WTC11 (cell line): ENCODE measurements at places on chromosomes 6 and 20.

DNA sequence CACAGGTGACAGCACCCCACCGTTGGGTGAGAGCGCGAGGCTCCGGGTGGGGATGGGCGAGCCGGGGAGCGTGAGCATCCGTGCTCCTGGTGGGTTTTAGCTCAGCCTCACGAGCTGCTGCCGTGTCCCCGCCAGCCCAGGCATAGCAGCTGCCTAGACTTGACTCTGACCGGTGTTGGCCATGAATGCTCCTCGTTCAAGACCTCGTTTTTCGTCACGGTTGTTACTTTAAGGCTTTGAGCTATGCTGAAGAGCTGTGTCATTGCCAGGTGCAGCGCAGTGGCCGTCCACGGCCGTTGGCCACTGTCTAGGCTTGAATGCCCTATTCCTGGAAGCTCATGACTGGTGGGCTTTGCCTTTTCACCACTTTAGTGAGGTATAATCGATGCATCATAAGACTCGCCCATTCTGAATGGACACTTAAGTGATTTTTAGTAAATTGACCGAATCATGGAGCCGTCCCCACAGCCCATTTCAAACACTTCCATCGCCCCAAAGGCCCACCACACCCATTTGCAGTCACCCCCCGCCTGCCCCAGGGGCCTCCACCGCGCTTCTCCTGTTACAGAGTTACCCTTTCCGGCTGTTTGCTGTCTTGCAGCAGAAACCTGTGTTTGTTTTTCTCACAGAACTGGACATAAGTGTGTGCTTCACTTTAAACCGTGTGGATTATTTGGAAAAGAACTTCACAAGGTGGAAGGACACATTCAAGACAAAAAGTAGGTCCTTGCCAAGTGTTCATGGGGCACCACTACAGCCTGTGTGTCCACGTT lies 21.4 kb upstream of the ADRM1 start:
- DNase-seq, result no peak

GRCh38 chr6:134519465-134519864 lies 201.6 kb upstream of the SGK1 start:
- DNase-seq, result no peak

GRCh38 chr6:5030596-5031136 lies 26.8 kb upstream of the RPP40 start:
- DNase-seq, result peak; percentile 93

DNA sequence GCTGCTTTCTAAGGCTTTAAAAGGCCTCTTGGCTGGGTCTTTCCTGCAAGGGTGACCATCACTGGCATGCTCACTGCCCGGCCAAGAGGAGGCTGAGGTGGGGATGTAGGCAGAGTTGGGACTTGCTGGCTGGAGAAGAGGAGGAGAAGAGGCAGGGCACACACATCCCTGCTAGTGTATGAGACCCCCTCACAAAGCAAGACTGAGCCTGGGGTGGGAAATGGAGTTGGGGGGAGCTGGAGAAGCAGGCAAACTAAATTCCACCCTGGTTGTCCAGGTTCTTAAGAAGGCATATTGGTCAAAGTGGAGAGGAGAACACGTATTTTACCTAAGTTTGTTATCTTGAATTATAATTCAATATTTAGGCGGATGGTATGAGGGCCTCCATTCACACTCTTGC lies 1.7 kb upstream of the KIZ start:
- no peak for DNase-seq

DNA sequence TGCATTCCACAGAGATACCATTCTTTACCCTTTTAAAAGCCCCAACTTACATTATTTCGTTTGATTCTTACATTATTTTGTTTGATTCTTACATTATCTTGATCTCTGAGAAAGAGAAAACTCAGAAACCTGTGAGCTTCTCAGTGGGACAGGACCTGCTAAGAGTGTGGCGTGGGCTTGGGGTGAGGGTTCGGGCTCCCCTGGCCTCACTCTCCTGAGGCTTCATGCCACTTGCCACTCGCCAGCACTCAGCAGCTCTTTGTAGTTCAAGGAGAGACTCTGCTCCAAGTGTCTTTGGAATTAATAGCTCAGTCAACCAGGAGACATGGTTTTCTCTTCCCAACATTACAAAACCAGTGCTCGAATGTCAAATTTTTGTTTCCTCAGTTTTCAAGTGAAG lies 132.4 kb upstream of the RGS17 start:
- no peak for DNase-seq

GRCh38 chr20:23655491-23656211 lies 17.9 kb upstream of the CST3 start:
- no peak for DNase-seq

DNA sequence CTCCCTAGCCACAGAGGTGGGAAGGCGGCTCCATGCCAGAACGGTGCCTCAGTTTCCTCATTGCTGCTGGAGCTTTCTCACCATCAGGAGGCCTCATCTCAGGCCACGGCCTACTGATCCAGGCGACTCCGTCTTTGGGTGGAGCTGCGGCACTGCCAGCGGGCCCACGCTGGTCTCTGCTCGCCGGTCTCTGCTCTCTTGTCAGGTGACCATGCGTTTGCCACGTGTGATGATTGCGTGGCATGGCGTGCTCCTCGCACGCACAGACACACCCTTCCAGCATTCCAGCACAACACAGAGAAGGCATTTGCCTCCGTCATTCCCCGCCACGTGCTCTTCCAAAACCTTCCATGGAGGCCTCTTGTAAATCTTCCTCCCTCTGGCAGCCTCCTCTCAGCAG lies 271.1 kb downstream of the CDH4 start:
- DNase-seq, result no peak

DNA sequence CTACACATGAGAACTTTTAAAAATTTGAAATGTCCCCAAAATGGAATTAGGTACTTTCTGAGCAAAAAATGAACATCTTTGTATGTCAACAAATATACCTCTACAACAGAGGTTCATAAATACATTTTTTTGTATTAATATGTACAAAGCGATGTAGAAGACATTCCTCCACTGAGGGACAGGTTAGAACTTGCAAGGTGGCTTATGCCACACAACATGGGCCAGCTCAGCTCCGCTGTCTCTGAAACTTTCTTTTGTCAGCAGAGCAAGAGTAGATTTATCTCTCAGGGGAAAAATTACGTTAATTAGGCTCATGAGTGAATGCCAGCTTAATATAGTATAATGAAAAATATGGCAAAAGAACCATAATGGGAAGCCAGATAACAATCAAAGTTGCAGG lies 10.6 kb upstream of the TMEM242 start:
- DNase-seq, result no peak

GRCh38 chr6:35924146-35924545 lies 3.2 kb upstream of the SRPK1 start:
- DNase-seq, result no peak

- no peak for DNase-seq
These were observed 292.1 kb downstream of the ADGB start for GRCh38 chr6:146890644-146891434.

GRCh38 chr6:19839237-19839546 lies 2.0 kb downstream of the ID4 start:
- no peak for DNase-seq

DNA sequence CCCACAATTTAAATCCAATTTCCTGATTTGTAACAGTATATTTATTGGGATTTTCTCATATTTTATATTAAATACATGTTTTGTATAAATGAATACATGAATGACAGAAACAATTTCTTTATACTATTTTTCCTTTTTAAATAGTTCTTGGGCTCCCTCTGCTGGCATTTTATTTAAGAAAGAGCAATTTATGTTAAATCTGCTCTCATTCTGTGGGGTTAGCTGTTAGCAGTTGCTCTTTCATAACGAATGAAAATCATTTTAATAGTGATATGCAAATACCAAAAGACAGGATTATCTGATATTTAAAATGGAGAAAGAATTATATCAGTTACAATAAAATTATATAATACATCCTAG lies 118.3 kb downstream of the RALGAPA2 start:
- DNase-seq, result no peak

DNA sequence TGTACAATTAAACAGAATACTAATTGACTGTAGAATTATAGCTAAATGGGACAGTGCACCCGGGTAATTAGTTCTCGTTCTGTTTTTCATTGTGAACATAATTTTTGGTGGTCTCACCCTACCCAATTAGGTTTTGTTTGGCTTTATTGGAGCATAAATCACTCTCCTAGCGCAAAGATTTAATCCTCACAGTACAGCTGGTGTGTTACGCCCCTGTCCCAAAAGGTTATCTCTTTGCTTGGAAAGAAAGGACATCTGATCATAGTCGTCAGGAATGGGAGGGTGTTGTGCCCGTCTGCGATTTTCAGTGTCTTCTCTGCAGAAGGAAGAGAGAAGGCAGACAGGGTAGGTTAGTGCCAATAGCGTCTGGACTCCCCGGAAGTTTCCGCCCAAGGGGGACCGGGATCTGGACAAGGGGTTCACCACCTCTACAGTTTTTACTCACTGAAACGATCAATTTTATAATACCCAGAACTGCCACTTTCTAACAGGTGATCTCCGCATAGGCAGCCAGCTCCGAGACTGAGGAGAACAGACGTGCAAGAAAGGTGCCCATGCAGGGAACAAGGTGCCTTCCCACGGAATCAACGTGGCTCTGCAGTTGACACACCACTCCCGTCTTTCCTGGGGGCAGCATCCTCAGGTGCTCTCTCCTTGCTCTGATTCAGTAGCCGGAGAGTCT lies 617.4 kb upstream of the CDH4 start:
- no peak for DNase-seq

DNA sequence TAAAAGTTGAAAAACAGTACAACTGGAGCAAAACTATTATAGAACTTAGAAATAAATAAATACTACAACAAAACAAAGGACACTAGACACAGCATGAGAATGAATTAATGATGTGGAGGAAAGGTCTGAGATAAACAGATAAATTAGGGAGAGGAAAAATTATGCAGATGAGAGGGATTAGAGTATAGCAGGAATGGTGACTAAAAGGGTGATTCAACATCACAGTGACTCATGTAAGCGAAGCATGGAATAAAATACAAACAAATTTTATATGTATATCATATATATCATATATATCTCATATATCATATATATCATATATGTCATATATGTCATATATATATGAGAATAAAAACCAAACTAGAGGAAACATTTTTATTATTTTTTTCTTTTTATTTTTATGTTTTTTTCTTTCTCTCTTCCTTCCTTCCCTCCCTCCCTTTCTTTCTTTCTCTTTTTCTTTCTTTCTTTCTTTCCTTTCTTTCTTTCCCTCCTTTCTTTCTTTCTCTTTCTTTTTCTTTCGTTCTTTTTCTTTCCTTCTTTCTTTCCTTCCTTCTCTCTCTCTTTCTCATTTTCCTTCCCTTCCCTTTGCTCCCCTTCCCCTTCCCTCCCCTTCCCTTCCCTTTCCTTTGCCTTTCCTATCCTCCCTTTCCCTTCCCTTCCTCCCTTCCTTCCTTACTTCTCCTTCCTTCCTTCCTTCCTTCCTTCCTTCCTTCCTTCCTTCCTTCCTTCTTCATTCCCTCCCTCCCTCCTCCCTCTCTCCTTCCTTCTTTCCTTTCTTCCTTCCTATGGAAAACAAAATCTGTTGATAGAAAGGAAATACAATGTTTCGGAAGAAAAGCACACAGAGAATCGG lies 1014.6 kb downstream of the GRIK2 start:
- DNase-seq, result no peak

GRCh38 chr20:24955045-24955444 lies 6.0 kb downstream of the CST7 start:
- DNase-seq, result no peak

DNA sequence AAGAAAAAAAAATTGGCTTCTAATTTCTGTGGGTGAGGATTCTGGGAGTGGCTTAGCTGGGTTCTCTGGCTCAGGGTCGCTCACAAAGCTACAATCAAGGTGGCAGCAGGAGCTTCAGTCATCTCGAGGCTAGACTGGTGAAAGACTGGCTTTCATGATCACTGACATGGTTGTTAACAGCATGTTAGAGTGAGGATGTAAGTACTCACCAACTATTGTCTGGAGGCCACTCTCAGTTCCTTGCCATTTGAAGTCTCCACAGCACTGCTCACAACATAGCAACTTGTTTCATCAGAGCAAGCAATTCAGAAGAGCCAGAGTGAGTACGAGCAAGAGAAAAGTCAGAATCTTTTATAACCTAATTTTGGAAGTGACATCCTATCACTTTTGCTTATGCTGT lies 145.7 kb upstream of the PRSS16 start:
- no peak for DNase-seq

DNA sequence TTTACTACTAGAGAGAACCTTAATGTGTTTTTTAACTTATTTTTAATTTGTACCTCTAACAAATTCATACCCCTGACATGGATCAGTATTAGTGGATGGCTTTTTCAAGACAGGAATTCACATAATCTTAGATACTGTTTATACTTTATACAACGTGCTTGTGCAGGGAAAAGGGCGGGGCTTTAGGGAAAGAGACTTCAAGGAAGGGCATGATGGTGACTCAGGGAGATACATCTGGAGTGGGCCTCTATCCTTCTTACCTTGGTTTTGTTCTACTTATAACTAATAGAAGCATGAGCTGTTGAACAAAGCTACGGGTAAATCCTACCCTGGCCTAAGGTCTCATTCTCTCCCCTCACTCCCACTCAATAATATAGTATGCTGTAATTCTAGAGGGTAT lies 160.8 kb downstream of the C6orf58 start:
- no peak for DNase-seq

DNA sequence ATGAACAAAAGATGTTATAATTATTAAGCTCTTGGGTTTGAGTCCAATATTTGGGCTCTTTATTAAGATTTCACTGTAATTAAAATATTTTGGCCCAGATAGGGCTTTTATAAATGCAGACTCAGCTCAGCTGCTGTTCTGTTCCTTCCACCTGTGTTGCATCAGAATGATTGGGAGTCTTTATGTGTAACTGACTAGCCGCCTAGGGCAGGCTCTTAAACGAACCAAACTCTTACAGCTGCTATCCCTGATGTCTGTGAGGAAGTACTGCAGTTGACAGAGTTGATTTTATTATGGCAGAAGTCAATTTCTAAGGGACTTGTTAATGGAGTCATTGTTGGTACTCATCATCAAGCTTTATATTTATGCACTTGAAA lies 144.7 kb downstream of the MYO6 start:
- DNase-seq, result no peak

- DNase-seq, result no peak
These were observed 164.8 kb downstream of the FAXC start for GRCh38 chr6:99184696-99185095.
